CD4-positive, CD25-positive, alpha-beta regulatory T cell (primary cell): ENCODE measurements at places on chromosomes 5 and 9. TPM values are rescaled to one million over a fixed set of nuclear protein-coding genes. Genes with fewer than 3 reads are reported as not detected.

GRCh38 chr9:89278997-89279739 is 31.8 kb upstream of the CKS2 start:
- peak; percentile 16 for DNase-seq

INSYN2B gene
- polyA plus RNA-seq, result not detected

LHX2 gene
- polyA plus RNA-seq, result not detected

- DNase-seq, result no peak
Measured at GRCh38 chr5:100790170-100790665, 112.9 kb downstream of the ST8SIA4 start.

KIF12 gene
- polyA plus RNA-seq, result not detected

ADAM19 gene
- polyA plus RNA-seq, result 6.0 TPM

DNA sequence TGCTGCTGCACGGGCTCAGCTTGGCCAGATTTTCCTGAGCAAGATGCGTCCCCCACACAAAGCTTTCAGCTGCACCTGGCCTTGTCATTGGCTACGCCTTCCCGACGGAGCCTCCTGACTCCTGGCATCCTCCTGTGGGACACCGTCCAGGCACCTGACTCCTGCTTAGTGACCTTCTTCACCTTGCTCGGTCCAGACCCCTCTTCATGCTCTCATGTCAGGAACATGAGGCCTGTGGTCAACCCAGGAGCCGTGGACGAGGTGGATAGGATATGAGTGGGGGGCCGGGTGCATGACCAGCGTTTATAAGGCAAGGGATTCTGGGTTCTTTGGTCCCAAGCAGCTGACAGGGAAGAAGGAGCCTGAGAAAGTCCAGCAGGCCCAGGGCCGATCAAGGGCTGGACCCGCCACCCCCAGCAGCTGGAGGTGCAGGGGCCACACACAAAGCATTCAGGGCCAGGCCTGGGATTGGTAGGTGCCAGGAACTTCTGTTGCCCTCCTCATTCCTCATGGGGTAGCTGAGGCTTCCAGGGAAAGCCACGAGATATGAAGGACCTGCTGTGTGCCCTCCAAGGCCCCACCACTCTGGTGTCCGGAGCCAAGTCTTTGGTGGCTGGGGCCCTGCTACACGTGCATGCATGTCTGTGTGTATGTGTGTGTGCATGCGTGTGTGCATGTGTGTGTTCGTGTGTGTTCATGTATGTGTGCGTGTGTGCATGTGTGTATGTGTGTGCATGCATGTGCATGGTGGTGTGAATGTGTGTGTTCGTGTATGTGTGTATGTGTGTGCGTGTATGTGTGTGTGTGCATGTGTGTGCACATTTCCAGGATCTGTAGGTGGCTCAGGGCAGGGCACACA is 34.9 kb downstream of the SLC6A3 start:
- no peak for DNase-seq

MAN2A1 gene
- 20.7 TPM for polyA plus RNA-seq

F12 gene
- polyA plus RNA-seq, result not detected

GRCh38 chr5:172818081-172818480 is 16.0 kb upstream of the ERGIC1 start:
- no peak for DNase-seq

- DNase-seq, result no peak
Measured at GRCh38 chr5:55454282-55454681, 80.5 kb downstream of the PLPP1 start.

DNA sequence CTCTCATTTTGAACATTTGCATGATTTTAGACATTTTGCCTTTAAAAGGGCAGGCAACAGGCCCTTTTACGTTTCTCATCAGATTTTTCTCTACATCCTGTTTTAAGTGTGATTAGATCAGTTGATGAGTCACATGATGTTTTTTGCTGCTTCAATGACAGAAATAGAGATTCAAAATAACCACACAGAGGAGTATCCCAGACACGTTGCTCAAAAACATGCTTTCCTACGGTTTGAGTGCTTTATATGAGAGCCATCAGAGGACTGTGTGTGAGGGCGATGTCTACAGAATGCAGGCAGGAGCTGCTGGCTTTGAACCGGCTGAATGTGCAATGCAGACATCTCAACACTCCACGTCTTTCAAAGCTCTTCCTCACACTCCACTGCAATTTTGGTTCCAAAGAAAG is 42.1 kb downstream of the OTULIN start:
- DNase-seq, result peak; percentile 85

SYK gene
- polyA plus RNA-seq, result not detected

- DNase-seq, result no peak
Measured at GRCh38 chr5:65769539-65769938, 47.5 kb downstream of the NLN start.

ARL14EPL gene
- not detected for polyA plus RNA-seq

DNA sequence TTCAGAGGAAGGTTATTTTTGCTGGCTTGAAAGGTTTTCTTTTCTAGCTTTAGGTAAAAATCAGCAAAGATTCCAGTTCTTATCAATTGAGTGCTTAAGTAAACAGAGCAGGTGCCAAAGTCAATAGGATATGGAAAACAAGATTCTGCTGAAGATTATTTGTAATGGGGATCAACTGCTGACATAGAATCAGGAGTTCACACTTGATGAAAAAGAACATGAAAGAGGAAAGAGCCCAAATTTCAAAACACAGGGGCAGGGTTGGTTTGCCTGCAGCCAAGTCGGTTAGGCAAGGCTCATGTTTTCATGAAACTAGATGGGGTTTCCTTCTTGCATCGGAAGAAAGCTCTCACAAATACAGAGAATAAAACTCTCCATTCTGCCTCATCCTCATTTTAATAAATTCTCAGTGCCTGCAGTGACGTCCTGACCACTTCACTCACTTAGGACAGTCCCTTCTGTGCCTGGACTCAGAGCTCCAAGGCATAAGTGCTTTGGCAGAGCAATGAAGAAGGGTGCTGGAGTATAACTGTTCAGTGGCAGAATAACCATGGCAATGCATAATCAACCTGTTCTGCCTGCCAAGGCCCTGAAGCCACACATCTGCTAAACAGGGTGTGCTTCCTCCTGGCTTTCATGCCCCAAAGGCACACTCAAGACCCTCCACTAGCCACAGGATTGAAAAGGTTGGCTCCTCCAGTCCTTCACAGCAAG is 179.6 kb downstream of the GNAQ start:
- no peak for DNase-seq

CDH9 gene
- not detected for polyA plus RNA-seq

GRCh38 chr5:39022151-39022550 is 52.0 kb downstream of the RICTOR start:
- no peak for DNase-seq

GRCh38 chr9:13568405-13568804 is 288.9 kb upstream of the MPDZ start:
- no peak for DNase-seq

DNA sequence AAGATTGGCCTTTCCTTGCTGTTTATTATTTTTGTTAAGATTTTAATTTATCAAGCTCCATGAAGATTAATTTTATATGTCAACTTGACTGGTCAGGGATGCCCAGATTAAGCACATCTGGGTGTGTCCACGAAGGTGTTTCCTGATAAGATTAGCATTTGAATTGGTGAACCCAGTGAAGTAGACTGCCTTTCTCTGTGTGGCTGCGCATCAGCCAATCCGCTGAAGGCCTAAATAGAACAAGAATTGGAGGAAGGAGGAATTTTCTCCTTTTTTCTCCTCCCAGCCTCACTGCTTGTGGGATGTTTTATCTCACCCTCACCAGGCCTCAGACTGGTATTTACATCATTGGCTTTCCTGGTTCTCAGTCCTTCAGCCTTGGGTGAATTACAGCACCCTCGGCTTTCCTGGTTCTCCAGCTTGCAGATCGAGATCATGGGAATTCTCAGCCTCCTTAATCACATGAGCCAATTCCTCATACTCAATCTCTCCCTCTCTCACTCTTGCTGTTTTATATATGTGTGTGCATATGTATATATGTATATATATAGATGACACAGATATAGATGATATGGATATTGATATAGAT is 135.4 kb upstream of the SPEF2 start:
- no peak for DNase-seq

SH3GLB2 gene
- polyA plus RNA-seq, result 20.7 TPM

TMEM8B gene
- polyA plus RNA-seq, result 1.5 TPM

CDC25C gene
- polyA plus RNA-seq, result 0.64 TPM

DNA sequence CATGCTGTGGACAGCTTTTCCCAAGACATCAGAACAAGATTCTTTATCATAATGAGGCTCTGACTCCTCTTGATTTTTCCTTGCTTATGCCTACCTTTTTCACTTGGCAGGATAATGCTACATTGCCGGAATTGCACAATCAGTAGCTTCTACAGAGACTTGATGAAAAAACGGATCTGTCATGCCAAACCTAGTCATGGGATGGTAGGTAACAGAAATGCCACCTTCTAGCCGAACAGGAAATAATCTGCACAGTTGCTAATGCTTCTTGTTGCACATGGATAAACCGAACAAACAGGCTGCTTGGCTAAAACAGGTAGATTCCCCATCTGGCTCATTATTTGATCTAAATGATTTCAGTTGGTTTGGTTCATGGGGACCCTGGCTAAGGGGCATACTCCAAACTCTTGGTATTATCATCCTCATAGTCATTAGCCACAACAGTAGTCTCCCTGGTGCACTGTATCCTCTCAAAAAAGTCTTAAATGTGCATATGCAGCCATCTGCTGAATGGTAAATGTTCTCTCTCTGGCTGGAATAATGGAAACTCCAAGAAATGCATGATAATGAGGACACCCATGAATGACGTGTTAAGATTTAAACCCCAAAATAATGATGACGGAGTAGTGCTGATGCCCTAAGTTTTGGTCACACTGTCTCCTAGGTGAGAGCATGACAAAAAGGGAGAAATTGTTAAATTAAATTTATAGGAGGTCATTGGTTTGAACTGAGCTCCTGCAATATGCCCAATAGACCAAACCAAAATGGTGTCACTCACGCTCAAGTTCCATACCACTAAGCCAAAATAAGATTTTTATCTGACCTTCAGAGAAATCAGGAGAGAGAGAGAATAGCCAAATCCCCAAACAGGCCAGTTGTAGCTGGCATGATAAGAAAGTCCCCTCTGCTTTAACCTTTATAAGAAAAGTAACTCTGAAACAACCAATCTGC is 47.0 kb downstream of the RAPGEF1 start:
- DNase-seq, result no peak

- no peak for DNase-seq
Measured at GRCh38 chr5:68883436-68883835, 210.4 kb upstream of the SLC30A5 start.

DNA sequence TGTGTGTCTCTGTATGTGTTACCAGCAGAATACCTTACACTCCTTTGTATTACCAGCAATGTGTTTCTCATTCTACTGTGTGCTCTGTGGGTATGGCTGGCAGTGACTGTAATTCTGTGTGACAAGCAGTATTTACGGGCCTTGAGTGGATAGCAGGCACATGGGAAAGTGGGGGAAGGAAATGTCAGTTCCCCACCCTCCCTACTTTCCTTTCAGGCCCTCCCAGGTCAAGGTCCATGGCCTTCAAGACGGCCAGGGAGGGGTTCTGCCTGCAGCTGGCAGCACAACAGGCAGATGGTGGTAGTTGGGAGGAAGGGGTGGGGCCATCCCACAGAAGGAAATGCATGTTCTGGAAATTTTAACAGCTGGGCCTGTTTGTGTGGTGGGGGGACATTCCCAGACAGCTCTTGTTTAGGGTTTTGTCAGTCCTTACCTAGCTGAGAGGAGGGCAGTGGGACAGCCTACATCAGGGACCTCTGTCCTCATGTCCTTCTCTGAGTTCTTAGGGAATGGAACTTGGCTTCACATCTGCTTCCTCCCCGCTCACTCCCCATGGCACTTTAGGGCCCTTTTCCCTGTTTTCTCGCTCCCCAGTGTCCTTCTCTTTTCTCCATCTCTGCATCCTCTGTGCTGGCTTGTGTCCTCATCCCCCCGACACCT is 14.6 kb upstream of the TNIP1 start:
- no peak for DNase-seq

TMOD1 gene
- 2.4 TPM for polyA plus RNA-seq

GRCh38 chr5:138844125-138844461 is 31.0 kb downstream of the LRRTM2 start:
- DNase-seq, result no peak
